ENCODE measurements at places on chromosomes 13 and 19.
A peak's percentile ranks its signal among the peaks of the same experiment; 100 is the strongest.

- peak; percentile 84 for DNase-seq
These were observed 982 bp upstream of the DACT3 start for GRCh38 chr19:46661735-46662592.

DNA sequence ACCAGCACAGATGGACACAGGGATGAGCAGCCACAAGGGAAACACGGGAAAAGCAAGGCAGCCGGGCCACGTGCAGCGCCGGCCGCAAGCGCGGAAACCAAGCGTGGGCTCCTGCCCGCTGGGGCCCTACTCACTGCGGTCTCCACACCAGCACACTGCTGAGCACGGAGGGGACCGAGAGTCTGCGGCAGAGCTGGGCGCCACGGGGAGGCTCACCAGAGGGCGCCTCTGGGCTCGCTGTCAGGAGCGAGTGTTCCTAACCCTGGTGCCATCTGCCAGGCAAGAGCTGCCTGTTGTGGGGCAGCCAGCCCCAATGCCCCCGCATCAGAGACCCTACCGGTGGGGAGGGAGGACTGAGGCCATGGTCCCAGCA lies 26.5 kb downstream of the MPND start:
- no peak for DNase-seq

- DNase-seq = no peak
These were observed 86.4 kb upstream of the SLC7A1 start for GRCh38 chr13:29681864-29682263.

GRCh38 chr19:47239610-47240296 lies 8.8 kb upstream of the BBC3 start:
- no peak for DNase-seq

DNA sequence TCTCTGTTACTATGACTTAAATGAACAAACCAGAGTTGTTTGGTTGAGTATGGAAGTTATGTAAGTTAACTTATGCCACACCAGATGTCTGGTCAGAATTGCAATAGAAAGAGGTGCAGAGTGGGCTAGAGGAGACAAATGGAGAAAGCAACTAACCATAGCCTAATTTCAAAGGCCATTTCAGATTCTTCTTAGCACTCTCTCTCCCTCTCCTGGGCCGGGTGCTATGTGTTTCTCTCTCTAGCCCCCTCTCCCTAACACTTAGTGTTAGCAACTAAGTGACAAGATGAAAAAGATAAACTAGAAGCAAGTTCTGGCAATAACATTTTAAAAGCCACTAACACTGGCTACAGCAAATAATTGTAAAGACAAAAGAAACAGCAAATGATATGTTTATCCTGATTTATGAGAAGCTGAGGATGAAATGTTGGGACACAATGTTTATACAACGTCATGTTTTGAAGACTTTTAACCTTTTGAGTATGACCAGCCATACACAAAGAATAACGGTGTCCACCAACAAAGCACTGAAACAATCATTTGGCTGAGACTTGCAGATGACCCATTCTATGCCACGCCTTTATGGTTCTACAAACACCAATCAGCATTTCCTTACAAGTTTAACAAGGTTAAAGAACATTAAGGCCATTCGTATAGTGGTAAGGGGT lies 18.6 kb downstream of the SERPINE3 start:
- no peak for DNase-seq

GRCh38 chr19:5987077-5987818 lies 9.3 kb upstream of the RANBP3 start:
- DNase-seq = peak; percentile 68

GRCh38 chr13:95749545-95749944 lies 72.6 kb downstream of the DNAJC3 start:
- DNase-seq = no peak

- no peak for DNase-seq
These were observed 107.3 kb upstream of the ZNF507 start for GRCh38 chr19:32238076-32238475.

GRCh38 chr19:10796653-10797052 lies 39.4 kb downstream of the TMED1 start:
- DNase-seq = no peak

- no peak for DNase-seq
These were observed 89.5 kb upstream of the DOCK9 start for GRCh38 chr13:99067159-99067985.

GRCh38 chr19:29187676-29188075 lies 25.3 kb downstream of the UQCRFS1 start:
- DNase-seq = no peak

- no peak for DNase-seq
These were observed 46.9 kb downstream of the SOX1 start for GRCh38 chr13:112113851-112114250.

DNA sequence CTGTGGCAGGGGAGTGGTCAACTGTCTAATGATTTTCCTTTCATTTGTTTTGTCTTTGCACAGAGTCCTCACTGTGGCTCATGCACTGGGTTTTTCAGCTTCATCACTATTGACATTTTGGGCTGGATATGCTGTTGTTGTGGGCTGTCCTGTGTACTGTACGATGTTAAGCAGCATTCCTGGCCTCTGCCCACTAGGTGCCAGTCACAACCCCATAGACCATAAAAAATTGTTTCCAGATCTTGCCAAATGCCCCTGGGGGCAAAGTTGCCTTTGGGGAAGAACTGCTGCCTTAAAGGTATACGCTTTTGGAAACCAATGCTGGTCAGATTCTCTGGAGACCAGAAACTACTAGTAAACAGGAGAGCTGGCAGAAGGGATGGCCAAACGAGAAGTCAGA lies 310.4 kb downstream of the SPRY2 start:
- DNase-seq = no peak

GRCh38 chr19:44662691-44663385 lies 8.4 kb upstream of the CEACAM19 start:
- no peak for DNase-seq

DNA sequence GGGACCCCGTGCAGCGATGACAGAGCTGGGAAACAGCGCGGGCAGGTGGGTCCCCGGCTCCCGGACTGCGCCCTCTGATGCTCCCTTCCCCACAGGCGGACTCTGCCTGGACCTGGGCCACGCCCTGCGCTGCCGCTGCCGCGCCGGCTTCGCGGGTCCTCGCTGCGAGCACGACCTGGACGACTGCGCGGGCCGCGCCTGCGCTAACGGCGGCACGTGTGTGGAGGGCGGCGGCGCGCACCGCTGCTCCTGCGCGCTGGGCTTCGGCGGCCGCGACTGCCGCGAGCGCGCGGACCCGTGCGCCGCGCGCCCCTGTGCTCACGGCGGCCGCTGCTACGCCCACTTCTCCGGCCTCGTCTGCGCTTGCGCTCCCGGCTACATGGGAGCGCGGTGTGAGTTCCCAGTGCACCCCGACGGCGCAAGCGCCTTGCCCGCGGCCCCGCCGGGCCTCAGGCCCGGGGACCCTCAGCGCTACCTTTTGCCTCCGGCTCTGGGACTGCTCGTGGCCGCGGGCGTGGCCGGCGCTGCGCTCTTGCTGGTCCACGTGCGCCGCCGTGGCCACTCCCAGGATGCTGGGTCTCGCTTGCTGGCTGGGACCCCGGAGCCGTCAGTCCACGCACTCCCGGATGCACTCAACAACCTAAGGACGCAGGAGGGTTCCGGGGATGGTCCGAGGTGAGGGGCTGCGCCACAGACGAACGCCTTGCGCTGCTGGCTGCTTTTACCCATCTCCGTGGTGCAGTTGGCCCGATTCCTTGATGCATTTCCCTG lies 7.8 kb upstream of the SELENOV start:
- DNase-seq = no peak

- no peak for DNase-seq
These were observed 746.9 kb upstream of the PCDH9 start for GRCh38 chr13:67977066-67977465.

DNA sequence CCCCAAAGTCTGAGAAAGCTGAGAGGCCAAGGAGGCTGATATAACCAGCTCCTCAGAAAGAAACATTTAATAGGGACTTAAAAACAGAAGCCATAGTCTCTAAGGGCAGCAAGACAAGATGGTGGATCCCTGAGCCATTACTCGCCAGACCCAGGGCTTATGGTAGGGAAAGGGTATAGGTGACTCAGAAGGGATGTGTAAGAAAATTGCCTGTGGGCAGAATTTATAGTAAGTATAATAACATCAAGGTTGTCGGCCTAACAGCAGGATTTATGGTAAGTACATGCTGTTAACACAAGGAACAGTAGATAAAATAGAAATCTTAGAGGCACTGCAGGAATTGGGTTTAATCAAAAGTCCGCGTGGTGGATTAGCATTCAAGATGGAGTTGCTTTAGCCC lies 14.7 kb downstream of the KBTBD6 start:
- DNase-seq = no peak

GRCh38 chr13:21383090-21383489 lies 76.0 kb downstream of the ZDHHC20 start:
- no peak for DNase-seq

DNA sequence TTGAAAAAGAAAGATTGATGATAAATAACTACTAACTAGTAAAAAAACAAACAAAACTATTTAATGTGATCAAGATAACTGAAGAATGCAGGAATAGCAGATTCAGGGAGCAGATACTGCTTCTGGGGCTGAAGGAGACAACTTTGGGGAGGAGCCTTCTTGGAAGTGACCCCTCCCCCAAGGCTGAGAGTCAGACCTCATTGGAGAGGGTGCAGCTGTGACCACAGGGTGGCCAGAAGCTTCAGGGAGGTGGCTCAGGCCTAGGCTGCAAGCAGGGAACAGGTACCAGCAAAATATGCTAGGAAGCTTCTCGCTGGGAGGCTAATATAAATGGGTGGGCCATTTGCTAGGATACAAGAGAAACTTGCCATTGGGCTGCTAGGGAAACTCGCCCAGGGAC lies 149.9 kb downstream of the MYO16 start:
- no peak for DNase-seq

DNA sequence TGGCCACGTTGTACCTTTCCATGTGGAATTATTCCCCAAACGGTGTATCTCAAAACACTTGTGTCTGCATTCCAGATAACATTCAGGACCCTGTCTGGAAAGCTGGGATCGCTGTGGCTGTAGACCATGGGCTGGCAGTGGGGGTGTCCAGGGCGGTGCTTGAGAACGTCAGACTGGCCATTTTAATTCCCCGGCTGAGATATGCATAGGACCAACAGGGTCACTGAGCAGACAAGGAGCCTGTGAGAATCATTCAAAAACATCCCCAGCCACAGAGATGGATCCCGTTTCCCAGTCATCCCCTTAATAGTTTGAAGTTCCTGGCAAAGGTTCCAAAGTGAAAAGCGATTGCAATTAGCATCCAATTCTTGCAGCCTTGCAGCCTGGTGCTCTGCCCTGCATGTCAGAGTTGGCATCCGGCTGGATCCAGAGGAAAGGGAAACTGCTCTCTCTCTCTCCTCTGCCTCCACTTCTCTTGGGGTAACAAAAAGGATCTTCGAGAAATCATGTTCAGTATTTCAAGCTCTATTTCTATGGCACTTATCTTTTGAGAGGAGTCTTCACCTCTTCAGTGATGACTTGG lies 41.6 kb downstream of the IFT88 start:
- DNase-seq = no peak

DNA sequence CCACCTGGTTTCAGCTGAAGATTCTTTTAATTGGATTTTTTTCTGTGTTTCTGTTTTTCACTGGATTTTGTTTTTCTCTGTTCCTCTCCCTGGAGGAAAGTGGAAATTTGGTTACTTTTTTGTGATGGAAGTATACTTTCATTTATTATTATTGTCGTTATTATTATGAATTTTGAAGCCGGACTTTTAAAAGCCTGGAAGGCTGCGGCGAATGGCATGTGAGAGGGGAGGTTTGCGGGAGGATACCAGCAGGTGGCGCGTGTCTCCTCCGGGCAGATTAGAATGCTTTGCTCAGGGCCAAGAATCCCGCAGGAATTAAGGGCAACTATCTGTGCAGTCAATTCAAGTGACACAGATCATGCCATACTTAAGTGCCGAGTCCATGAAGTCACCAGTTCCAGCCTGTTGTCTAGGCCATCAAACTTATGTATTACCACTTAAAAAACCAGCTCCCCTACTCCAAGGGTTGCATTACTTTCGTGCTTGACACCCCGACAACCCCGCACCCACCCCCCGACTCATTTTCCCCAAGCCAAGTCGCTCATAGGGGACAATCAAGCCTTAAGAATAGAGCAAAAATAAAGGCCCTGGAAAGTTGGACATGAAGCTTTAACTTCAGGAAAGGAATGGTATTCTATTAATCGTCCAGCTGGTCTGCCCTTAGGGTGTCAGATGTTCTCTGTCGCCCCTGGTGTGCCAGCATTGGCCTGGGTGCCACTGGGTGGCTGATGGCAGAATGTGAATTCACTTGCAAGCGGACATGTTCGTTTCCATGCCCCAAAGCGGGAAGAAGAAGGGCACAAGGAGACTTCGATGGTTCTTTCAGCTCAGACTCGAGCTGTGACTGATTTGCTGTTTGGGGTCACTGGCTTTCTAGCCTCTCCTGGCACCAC lies 1.3 kb upstream of the LRCH1 start:
- no peak for DNase-seq

- DNase-seq = no peak
These were observed 26.7 kb upstream of the NANOS3 start for GRCh38 chr19:13849991-13850909.

- DNase-seq = no peak
These were observed 561.2 kb upstream of the SLITRK1 start for GRCh38 chr13:84443463-84443862.

DNA sequence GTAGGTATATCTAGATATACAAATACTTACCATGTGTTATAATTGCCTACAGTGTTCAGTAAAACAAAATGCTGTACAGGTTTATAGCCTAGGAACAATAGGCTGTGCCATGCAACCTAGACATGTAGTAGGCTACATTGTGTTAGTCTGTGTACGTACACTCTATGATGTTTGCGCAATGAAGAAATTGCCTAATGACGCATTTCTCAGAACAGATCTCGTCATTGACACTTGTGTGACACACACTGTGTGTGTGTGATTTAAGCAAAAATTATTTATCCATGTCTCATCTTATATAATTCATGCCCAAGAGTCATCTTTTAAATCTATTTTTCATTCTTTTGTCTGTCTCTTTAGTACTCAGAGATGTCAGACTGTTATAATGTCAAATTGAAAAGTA lies 1888.8 kb upstream of the PCDH20 start:
- DNase-seq = no peak

DNA sequence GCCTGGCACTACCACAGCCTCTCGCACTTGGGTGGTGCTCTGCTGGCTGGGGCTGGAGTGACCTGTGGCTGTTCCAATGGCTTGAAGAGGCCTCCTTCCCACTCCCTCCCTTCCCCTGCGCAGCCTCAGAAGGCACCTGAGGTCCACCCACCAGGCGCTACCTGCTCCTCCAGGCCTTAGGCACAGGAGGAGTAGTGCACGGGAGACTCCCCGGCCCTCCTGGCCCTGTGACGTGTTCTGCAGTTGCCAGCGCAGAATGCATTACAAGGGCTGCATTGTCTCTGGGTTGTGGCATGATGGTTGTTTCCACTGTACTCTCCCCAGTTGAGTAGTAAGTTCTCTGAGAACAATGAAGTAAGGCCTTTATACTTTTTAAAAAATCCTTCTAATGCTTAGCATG lies 128.6 kb downstream of the TEX29 start:
- DNase-seq = no peak
